Activated CD4-positive, alpha-beta T cell treated with anti-CD3 and anti-CD28 coated beads, Interleukin-2, Interleukin-4, amounts not matched to agents 100 ng/mL and 50 ng/mL, durations not matched to agents 16 hours and 8 hours (primary cell): ENCODE measurements at places on chromosomes 5 and 9.
A peak's percentile ranks its signal among the peaks of the same experiment; 100 is the strongest.

GRCh38 chr5:132622608-132623007 lies 35.4 kb upstream of the IL13 start:
- no peak for DNase-seq

DNA sequence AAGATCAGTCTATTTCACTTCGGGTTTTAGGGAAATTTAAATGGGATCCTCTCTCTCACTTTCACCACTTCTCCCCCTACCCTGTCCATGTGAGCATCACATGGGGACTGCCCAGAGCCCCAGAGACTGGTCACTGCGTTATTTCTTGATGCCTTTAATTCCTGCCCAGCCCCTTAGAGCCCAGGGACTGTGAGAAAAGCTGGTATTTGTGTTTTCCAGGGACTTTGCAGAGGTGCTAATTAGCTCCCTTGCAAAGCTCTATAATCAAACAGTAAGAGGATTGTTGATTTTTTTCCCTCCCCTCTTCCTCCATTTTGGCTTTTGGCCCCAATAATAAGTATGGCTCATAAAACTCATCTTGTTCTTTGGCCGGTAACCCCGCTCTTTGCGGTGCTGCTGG lies 35.6 kb downstream of the NTRK2 start:
- no peak for DNase-seq

- no peak for DNase-seq
Measured at GRCh38 chr5:32991421-32991815, 280.3 kb downstream of the NPR3 start.

GRCh38 chr9:27395484-27395921 lies 98.6 kb upstream of the EQTN start:
- no peak for DNase-seq

GRCh38 chr5:166618526-166618925 lies 1672.9 kb upstream of the WWC1 start:
- no peak for DNase-seq

DNA sequence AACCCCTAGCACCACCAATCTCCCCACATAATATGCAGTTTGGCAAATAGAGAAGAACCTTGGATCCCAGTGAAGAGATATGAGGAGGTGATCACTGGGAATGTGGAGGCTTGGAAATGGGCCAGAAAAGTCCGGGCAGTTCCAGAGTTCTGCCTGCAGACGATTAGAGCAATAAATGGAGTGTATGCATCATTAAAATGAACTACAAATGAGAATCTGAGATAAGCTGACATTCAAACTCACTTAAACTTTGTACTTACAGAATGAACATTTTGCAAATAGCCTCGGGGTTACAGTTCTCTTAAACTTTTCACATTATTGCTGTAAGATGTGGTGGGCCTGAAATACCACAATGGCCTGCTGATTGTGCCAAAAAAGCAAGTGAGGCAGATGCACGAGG lies 23.0 kb upstream of the LHFPL2 start:
- DNase-seq, result no peak

GRCh38 chr9:72129271-72130156 lies 19.7 kb upstream of the GDA start:
- DNase-seq, result no peak

GRCh38 chr5:113660206-113660605 lies 146.7 kb downstream of the YTHDC2 start:
- DNase-seq, result no peak

GRCh38 chr9:123305879-123306278 lies 37.5 kb upstream of the STRBP start:
- DNase-seq, result no peak

GRCh38 chr9:3457175-3457574 lies 68.6 kb downstream of the RFX3 start:
- DNase-seq, result no peak

- no peak for DNase-seq
Measured at GRCh38 chr5:82847562-82847961, 229.6 kb downstream of the TMEM167A start.

- DNase-seq, result no peak
Measured at GRCh38 chr5:110853267-110853666, 114.5 kb downstream of the SLC25A46 start.

GRCh38 chr5:14305045-14305444 lies 161.9 kb downstream of the TRIO start:
- peak; percentile 7 for DNase-seq

- DNase-seq, result peak; percentile 47
Measured at GRCh38 chr5:80569961-80570786, at the start of gene ANKRD34B. Gene ANKRD34B (minus strand): TSS chr5:80570280. CDS start chr5:80560019, 10,261 bp downstream.

DNA sequence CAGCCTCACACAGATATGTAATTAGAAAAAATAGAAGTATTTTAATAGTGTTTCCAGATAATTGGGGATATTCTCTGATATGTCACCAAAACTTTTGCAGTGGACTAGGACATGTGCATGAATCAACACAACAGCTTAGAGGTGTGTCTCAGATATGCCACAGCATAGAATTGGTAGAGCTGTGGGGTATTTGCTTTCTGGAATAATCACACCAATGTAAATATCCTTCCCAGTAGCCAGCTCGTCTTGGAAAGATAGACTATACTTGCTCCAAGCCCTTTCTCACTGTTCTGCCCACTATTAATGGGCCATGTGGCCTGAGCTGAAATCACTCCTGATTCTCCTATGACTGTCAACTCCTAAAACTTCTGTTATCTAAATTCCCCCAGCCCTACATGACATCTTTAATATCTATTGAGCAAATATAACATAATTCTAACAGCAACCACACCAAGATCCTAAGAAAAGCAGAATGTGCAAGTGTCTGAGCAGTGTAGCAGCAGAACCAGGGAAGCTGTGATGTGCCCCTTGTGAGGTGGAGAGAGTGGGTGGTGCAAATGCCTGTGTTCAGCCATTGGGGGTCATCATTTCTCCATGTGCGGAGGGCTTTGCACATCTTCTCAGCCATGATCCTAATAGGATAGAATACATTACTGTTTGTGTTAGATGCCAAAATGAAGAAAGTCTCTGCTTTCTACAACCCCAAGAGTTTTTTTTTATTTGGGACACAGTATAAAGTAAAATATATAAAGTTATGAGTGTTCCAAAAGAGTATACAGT lies 65.0 kb downstream of the MELK start:
- no peak for DNase-seq

DNA sequence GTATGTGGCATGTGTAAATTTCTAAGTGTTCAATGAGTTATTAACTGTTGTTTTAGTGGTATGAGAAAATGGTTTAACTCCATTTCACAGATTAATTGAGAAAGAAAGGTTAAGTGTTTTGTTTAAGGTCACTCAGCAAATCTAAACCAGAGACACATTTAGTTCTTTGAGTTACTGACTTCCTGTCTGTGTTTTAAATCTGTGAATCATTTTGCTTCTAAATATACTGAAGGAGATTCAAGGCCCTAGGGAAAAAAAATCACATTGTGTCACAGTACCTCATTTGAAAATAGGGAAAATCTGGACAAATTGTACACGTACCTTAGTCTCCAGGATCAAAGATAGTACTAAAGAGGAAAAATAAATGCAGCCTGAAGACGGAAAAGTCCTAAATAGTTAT lies 368.2 kb downstream of the TMEM161B start:
- DNase-seq, result no peak

DNA sequence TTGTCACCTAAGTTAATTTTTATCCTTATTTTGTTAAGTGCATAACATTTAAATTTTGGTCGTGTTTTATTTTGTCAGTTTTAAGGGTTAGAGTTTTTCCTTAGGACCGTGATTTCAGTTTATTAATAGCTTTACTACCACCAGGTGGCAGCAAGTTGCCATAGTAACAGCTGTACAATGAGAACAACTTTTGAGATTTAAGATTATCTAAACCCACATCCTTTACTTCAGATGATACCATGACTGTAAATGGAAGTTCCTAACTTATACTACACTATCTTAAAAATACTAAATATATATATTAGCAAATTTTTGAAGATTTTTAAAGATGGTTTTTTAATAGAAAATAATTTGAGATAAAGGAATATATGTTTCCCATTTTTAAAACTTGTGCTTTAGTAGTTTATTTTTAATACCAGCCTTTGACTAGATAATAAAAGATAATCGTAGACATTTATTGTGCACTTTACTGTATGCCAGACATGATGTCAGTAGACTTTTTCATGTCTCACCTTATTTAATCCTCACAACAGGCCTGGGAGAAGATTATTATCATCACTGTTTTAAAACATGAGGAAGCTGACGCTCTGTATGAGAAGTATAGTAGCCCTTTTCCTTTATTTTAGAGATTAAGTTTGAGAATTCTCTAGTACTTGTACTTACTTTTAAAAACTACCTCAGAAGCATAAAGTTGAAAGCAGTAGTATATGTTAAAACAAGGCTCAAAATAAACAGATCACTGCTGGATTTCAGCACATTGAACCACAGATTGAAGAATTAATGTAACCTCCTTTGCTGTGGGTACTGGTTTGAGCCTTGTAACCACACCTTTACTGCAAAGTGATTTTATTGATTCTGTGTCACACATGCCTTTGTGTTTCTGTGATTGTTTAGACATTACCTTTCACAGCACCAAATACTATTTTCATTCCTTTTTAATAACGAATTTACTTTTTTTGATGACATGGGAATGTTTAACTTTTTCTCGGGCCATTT lies 27.5 kb downstream of the SREK1 start:
- DNase-seq, result peak; percentile 64

DNA sequence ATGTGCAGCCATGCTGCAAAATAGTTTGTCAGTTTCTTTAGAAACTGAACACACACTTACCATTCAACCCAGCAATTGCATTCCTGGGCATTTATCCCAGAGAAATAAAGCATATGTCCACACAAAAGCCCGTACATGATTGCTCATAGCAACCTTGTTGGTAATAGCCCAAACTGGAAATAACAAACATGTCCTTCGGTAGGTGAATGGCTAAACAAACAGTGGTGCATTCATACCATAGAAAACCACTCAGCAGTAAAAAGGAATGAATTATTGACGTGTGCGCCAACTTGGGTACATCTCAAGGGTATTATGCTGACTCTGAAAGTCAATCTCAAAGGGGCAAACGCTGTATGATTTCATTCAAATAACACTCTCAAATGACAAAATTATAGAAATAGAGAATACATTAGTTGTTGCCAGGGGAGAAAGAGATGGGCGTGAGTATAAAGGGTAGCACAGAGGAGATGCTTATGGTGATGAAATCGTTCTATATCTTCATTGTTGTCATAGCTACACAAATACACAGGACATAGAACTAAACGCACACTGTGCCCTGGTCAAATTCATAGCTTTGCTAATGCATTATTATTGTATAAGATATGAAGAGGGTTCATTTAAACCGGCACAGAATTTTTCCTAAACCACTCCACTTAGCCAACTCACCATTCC lies 58.2 kb downstream of the DRD1 start:
- DNase-seq, result no peak

GRCh38 chr9:126320158-126320922 lies 6.3 kb upstream of the MVB12B start:
- DNase-seq, result no peak

GRCh38 chr5:122673343-122673742 lies 101.5 kb upstream of the SNX2 start:
- no peak for DNase-seq

GRCh38 chr9:38352530-38353328 lies 39.8 kb upstream of the ALDH1B1 start:
- no peak for DNase-seq

- no peak for DNase-seq
Measured at GRCh38 chr5:2135354-2135753, 252.6 kb upstream of the IRX4 start.

GRCh38 chr5:120240706-120241105 lies 223.4 kb upstream of the PRR16 start:
- DNase-seq, result no peak

- DNase-seq, result peak; percentile 18
Measured at GRCh38 chr9:108953983-108954574, 19.9 kb downstream of the ABITRAM start.

- no peak for DNase-seq
Measured at GRCh38 chr9:27712806-27713205, 139.5 kb upstream of the C9orf72 start.

DNA sequence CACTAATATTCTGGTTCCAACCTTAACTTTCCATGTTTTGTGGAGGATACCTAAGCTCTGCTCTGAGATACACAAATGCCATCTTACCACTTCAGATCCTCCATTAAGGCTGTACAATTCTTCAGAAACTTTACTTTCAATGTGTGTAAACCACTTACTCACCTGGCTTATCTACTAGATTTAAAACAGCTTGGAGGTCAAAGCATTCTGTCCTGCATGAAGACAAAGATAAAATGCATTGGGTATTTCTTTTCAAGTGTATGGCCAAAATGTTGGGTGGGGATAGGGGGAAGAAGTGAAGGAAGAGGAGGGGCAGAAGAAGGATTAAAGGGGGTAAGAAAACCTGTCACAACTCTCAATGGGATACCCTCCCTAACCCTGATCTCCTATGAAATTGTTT lies 939 bp downstream of the GOLGA1 start:
- no peak for DNase-seq

- DNase-seq, result no peak
Measured at GRCh38 chr9:105760053-105760452, 65.7 kb downstream of the TMEM38B start.

- no peak for DNase-seq
Measured at GRCh38 chr9:21265421-21266189, 25.8 kb upstream of the IFNA14 start.

DNA sequence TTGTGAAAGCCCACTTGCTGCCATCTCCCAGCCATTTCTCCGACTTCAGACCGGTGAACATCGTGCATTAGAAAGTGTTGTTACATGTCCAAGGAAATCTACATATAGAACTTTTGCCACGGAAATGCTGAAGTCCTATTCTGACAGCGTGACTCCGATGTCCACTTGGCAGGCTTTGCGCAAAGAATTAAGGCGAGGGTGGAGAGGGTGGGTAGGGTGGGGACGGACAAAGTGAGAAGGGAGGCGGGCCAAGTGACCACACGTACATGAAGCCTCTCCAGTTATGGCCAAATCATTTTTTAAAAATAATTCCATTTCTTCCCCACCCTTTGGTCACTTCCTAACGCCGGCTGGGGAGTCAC lies 460 bp upstream of the ACO1 start:
- no peak for DNase-seq

DNA sequence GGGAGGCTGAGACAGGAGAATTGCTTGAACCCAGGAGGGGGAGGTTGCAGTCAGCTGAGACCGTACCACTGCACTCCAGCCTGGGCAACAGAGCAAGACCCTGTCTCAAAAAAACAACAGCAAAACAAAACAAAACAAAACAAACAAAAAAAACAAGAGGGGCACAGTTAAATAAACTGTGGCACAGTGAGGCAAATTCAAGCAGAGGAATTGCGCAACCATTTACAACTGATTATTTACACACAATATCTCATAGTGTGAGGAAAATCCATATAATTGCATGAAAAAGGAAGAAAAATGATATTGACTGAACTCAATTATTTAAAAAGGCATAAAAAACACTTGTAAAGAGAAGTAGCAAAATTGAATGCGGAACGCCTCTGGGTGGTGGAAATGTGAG lies 161.5 kb downstream of the CRB2 start:
- DNase-seq, result no peak

- no peak for DNase-seq
Measured at GRCh38 chr9:37769306-37769705, 15.6 kb downstream of the EXOSC3 start.

GRCh38 chr5:758698-759053 lies 25.9 kb downstream of the ZDHHC11B start:
- DNase-seq, result no peak
